CD4-positive, alpha-beta T cell treated with Interferon alpha-2 for 1 hour (primary cell): ENCODE measurements at places on chromosomes 1 and 21.
A peak's percentile ranks its signal among the peaks of the same experiment; 100 is the strongest.

- DNase-seq = no peak
These were observed 24.9 kb upstream of the C1QA start for GRCh38 chr1:22611530-22611947.

DNA sequence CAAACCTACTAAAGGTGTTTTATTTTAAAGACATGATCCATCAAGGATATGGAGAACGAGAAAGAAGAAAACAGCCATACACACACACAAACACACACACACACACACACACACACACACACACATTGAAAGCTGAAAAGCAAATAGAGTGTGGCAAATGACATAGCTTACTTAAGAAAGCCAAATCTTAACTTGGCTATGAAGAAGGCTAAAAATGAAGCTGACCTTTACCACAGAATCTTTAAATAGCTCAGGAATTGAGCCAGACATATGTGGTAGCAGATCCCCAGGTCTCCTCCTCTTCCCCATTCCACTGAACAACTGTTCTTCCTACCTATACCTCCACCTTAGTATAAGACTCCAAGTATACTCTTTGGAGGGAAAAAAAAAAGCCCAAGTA lies 185.6 kb downstream of the CLEC20A start:
- DNase-seq = no peak

DNA sequence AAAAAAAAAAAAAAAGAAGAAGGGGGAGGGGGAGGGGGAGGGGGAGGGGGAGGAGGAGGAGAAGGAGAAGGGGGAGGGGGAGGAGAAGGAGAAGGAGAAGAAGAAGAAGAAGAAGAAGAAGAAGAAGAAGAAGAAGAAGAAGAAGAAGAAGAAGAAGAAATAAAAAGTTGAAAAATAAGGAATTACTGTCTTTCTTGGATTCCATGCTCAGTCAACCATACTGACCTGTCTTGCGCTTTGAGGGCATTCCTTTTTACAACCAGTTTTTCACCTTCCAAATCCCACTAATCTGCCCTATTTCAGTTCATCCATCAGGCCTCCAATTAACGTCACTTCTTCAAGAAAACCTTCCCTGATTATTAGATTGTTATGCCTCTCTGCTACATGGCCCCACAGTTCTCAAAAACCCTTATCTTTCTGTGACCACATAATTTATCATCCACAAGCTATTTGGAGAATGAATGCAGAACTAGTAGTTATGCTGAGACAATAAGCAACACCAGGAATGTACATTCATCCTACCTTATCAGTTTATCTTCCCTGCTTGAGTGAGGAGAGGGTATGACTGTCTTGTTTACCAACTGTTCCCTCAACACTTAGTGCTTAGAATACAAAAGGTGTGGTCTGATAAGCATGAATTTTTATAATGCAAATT lies 57.5 kb upstream of the GUCA2A start:
- DNase-seq = no peak

GRCh38 chr1:61056573-61057439 lies 25.6 kb upstream of the NFIA start:
- DNase-seq = peak; percentile 50

DNA sequence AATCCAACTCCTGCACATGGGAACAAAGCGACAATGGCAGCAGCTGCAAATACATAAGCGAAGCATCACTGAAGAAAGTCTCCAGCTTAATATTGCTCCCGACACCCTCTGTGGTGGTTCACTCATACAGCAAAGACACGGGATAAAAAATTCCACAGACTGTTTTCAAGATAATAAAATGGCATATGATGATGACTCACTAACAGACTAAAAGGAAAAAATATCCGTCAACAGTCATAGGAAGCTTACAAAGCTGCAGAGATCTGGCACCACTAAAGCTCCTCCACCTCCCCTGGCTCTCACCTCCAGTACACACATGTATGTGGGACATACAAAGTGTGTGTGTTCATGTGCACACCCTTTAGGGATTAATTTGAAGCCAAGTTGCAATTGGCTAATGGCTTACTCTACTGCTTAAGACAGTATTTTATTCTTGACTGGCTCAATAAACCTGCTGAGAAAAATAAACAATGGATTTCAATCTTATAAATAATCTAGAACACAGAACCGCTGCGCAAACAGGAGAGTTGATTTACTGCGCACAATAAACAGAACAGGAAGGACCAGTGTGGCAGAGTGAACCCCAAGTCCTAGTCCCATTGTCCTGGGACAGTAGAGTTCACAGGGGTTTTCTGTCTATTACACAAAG lies 94.4 kb downstream of the SLC45A1 start:
- no peak for DNase-seq

GRCh38 chr21:31898933-31899630 lies 26.3 kb downstream of the HUNK start:
- DNase-seq = no peak

DNA sequence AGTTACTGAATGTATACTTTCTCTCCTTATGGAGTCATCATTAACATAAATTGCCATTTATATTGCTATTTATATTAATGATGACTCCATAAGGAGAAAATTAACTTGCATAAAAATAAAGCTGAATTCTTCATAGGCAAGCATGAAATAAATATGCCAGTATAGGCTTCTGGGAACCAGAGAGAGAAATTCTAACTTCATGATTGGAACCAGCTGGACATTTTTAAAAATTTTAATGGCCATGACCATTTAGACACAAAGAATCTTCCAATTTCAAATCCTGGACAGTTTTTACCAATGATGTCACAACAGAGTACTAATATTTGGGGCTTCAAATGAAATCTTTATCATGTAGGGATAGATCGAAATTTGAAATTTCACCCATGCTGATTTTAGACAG lies 268.7 kb downstream of the PTGER3 start:
- no peak for DNase-seq

DNA sequence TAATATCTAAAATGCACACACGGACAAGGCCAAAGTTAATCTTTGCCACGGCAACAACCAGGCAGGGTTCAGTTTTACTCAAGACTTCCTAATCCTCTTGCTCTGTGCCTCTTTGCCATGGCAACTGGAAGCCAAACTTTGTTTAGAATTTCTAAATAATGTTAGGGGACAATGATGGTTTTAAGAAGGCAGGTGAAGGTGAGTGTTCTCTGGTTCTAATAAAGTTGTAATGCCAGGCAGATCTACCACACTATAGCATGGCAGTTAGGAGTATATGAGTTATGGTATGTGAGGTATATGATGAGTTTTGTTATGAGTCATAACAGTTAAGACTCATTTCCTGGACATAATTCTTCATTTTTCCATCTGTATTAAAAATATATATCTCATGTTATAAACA lies 2.7 kb downstream of the PTPRC start:
- DNase-seq = peak; percentile 61

GRCh38 chr1:28266920-28267322 lies 7.6 kb downstream of the SESN2 start:
- no peak for DNase-seq
